ENCODE measurements at places on chromosomes 5 and 9.

- no peak for DNase-seq
Observed at GRCh38 chr5:88683506-88684135, 199.4 kb downstream of the MEF2C start.

- no peak for DNase-seq
Observed at GRCh38 chr9:89871871-89872331, 267.1 kb downstream of the GADD45G start.

DNA sequence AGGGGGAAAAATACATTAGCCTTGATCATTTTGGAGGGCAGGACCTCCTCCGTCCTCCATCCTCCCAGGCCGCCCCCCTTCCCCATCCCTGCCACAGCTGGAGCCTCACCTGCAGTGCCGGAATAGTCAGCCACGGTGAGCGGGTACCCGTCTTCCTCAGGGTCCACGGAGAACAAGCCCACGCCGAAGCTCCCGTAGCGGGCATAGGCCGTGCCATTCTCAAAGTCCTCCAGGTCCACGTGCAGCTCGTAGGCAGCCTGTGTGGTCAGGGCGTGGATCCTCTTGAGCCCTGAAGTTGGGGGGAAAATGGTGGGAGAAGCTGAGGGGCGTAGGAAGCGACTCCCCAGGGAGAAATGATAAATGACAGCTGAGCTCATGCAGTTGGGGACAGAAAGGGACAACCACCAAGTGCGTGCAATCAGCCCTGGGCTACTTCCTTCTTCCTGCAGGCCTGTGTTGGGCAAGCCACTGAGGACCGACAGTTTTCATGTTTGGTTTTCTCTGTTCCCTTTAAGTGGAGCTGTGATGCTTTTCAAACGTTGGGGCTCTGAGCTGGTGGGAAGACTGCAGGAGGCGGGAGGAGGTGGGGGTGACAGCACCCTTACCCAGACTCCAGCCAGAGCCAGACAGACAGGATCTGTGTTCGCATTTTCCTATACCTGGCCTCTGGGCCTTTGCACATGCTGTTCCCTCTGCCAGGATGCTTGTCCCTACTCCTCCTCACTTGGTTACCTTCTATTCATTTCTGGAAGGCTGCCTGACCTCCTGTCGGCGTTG, 8.7 kb upstream of the QRFP start:
- no peak for DNase-seq

DNA sequence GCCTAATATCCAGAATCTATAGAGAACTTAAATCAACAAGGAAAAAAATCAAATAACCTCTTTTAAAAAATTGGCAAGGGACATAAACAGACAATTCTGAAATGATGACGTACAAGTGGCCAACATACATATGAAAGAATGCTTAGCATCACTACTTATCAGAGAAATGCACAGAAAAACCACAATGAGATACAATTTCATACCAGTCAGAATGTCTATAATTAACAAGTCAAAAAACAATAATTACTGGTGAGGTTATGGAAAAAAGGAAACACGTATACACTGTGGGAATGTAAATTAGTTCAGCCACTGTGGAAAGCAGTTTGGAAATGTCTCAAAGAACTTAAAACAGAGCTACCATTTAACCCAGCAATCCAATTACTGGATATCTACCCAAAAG, 1192.0 kb downstream of the CDH12 start:
- DNase-seq: no peak

DNA sequence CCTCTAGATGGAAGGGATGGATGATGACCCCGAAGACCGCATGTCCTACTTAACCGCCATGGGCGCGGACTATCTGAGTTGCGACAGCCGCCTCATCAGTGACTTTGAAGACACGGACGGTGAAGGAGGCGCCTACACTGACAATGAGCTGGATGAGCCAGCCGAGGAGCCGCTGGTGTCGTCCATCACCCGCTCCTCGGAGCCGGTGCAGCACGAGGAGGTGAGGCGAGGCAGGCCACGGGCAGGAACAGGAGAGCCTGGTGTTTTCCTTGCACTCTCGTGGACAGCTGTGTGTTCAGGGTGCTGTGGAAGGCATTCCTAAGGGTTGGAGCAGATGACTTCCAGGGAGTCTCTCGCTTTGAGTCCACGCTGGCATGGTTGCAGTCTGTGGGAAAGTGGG, 73.9 kb downstream of the TJP2 start:
- DNase-seq: no peak

GRCh38 chr5:172114875-172115422, 73.1 kb downstream of the STK10 start:
- peak; percentile 91 for DNase-seq

- no peak for DNase-seq
Observed at GRCh38 chr9:87569518-87569917, 71.9 kb downstream of the DAPK1 start.

- no peak for DNase-seq
Observed at GRCh38 chr5:139796061-139796806, 626 bp downstream of the PSD2 start.

DNA sequence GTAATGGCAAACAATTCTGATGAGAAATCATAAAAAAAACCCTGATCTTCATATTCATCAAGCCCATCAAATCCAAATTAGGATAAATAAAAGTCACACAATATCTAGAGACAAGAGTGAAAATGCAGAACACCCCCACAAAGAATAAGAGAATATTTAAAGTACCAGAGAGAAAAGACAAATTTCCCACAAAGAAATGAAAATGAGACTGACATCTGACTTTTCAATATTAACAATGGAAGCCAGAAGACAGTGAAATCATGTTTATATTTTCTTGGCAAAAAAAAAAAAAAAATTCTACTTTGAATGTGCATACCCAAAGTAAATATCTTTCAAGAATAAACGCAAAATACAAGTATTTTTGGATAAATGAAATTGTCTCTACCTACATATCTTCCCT, 28.9 kb upstream of the COL5A1 start:
- no peak for DNase-seq

GRCh38 chr5:74596927-74597326, 43.6 kb downstream of the ENC1 start:
- DNase-seq: no peak

DNA sequence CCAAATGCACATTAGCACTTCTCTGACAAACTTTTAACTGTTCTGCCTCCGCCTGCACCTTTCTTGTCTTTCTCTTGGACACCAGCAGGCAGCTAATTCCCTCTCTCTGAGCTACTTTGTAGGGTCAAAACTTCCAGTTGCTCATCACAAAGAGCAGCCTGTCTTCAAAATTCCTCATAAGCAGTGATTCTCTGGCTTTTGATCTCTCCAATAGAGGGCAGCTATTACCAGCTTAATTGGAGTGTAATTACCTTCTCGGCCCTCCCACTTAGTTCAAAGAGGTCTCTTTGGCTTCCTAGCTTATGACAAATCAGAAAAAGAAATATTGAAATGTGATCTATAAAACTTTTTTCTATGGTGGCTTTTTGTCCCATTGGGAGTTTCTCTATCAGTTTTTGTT, 43.6 kb upstream of the RAD23B start:
- DNase-seq: no peak

DNA sequence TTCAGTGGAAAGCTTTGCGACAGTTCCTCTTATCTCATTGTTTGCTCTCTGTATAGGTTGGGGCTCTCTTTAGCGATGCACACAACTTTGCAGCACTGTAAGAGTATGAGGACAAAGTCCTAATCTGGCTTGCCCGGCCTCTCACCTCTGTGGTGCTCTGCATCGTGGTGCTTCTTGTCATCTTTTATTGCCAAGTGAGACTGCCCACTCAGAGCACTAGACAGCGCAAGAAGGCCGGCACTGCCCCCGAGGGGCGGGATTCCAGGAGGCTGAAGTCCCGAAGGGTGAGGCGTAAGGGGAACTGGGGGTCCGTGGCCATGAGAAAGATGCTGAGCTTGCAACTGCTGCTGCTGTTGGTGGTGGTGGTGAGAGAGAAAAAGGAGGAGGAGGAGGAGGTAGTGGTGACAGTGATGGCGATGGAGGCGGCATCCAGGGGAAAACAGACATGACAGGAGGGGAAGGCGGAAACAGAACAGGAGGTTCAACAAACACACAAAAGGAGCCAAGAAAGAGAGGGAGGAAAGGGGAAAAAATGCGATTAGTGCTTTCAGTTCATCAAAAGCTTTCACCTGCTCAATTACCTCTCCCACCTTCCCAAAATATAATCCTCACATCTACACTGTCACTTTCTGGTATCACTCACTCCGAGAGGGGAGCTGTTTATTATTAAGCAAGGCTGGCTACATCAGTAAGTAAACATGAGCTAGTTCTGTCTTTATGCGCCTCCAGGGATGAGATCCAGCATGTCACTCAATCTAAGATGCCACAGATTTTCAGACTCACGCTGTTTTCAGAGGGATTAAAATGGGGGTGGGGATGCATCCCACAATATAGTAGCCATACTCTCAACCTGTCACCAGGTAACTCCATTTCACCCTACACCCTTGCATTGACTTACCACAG, 55.1 kb downstream of the TLE1 start:
- no peak for DNase-seq

GRCh38 chr5:39570403-39571027, 145.7 kb upstream of the DAB2 start:
- no peak for DNase-seq

DNA sequence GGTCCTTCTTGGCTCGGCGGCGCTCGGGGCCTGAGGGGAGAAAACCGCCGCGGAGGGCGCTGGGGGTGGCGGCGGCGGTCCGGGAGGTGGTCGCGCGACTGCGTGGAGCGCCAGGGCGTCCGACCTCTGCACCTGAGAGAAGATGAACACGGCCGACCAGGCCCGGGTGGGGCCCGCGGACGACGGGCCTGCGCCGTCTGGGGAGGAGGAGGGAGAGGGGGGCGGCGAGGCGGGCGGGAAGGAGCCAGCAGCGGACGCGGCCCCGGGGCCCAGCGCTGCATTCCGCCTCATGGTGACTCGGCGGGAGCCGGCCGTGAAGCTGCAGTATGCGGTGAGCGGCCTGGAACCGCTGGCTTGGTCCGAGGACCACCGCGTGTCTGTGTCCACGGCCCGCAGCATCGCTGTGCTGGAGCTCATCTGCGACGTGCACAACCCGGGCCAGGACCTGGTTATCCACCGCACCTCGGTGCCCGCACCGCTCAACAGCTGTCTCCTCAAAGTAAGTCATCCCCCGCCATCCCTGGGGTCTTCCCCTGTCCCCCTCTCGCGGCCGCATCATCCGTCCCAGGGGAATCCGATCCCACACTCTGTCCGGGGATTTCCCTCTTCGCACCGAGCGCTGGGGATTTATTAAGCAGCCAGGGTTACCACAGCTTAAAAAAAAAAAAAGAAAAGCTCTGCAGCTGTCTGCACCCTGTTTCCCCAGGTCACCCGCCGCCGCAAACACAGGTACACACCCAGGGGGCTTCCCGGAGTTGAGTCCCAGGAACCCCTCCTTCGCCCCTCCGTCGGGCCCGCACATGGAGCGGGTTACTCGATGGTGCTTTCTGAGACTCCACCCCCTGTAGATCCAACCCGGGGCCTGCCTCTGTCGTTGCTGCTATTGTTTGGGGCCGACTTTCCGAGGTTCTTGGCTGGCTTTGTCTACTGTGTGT, at the start of gene GTF3C4:
TSS of gene GTF3C4 (plus strand) at position 8 of the 935 bp plus-strand sequence. CDS start at position 143, 135 bp downstream.
- DNase-seq: peak; percentile 55

DNA sequence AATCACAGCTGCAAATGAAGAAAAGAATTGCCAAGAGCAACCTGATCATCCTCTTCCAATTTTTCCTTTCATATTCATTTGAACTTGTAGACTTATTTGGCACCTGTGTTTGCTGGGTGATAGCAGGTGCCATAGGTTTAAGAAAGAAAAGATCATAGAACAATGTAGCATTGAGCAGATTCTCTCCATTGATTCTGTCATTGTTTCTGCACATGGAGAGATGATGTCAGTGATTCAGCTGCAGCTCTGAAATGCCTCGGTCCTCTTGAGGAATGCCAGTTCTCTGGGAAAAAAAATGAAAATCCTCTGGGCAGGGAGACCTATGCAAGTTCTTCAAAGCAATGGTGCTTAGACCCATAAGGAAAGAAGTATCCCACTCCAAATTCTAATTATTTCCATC, 418.1 kb upstream of the KLF4 start:
- no peak for DNase-seq

GRCh38 chr5:100456615-100457014, 78.6 kb upstream of the FAM174A start:
- DNase-seq: no peak

- DNase-seq: no peak
Observed at GRCh38 chr9:33939924-33940874, 108.5 kb downstream of the UBAP2 start.

GRCh38 chr9:136629001-136629878, 33.5 kb upstream of the EGFL7 start:
- no peak for DNase-seq

DNA sequence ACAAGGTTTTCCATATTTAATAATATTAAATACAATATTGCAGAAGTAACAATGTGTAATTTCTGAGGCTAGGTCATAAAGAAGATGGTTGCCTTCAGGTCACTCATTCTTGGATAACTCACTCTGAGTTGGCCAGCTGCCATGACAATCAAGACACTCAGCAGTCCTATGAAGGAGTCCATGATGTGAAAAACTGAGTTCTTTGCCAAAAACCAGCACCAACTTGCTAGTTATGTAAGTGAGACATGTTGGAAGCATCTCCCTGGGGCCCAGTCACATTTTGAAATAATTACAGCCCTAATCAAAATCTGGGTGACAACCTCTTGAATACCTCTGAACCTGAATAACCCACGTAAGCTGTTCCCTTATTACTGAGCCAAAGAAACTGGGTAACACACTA, 453.2 kb downstream of the CDH18 start:
- no peak for DNase-seq

DNA sequence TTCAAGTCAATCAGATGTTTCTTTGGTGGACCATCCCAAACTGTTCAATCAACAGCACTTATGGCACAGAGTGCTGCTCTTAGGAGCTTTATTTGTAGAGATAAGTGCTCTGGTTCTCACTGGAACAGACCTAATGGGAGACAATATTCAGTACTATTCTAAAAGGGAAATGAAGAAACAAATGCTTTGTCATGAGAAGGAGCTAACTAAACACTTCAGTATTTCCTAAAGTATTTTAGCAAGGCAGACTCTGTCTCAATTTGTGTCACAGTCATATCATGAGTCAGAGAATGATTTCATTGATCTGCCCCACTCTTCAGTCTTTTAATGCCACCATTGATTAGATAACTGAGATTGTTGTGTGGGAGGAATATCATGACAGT, 175.3 kb downstream of the SLF1 start:
- DNase-seq: no peak

DNA sequence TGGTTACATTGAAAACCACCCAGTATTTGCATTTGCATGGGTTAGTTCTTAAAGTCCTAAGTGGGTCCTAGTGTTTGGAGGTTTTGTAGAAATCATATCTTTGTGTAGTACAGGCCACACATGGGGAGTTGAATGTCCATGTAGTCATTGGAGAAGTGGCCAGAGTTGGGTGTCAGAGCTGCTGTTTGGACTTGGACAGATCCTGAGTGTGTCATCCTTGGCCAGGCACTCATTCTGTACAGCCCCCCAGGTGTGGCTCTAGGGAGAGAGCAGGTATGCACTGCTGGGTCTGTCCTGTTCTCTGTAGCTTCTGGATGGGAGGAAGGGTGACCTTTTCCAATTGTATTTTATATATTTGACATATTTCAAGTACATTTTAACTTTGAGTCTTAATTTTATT, 82.4 kb downstream of the IQGAP2 start:
- DNase-seq: no peak

- DNase-seq: no peak
Observed at GRCh38 chr9:69623276-69623675, 48.9 kb downstream of the APBA1 start.

GRCh38 chr5:88677943-88678769, 204.8 kb downstream of the MEF2C start:
- DNase-seq: no peak

Measured in stimulated activated CD4-positive, alpha-beta T cell treated with anti-CD3 and anti-CD28 coated beads, Interleukin-15, amount 100 ng/mL, for 24 hours (primary cell).